ENCODE measurements at places on chromosomes 7 and 10.

- DNase-seq: no peak
Measured at GRCh38 chr10:24396396-24396795, 187.5 kb downstream of the KIAA1217 start.

- DNase-seq: no peak
Measured at GRCh38 chr10:109996225-109996624, 11.6 kb upstream of the ADD3 start.

GRCh38 chr7:75637854-75638593, 100.7 kb downstream of the HIP1 start:
- no peak for DNase-seq

GRCh38 chr10:2949948-2950354, 117.4 kb upstream of the PFKP start:
- peak; percentile 30 for DNase-seq

DNA sequence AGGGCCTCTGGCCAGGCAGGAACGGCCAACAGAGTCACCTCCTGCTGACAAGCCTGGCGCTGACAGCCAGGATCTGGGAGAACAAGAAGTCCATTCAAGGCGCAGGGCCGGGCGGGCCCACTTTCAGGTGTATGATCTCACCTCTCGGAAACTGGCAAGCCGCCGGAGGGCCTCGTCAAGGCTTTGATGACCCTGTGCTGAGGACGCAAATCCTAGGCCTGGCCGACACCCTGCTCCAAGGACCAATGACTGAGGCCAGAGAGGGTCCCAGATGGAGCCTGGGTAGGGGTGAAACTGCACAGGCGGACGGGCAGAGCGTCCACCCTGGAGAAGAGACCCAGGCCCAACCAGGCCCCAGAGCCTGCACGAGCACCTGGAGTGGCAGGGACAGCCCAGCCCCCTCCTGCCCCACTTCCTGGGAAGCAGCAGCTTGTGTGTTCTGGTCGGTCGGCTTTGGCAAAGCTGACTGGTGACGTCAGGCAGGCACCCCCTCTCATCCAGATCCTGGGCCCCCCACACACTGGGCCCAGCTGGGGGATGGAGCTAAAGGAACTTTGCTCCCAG, 30.6 kb downstream of the MYL10 start:
- no peak for DNase-seq
